GM12892 (cell line): ENCODE measurements at places on chromosomes 6 and 20.

DNA sequence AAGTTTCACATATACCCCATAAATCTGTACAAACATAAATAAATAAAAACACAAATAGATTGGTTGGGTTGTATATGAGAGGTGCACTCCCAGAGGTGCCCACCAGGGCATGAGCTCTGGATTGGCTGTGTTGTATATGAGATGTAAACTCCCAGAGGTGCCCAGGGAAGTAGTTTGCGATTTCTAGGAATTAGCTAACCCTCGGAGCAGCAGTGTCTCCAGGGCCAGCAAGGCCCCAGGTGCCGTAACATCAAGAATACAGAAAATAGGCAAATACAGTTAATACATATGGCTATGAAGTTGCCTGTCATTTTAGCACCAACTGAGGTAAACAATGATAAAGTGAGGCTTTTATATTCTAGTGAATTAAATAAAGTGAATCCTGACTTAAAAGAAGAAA, 5.4 kb upstream of the GINM1 start:
- DNase-seq = no peak

DNA sequence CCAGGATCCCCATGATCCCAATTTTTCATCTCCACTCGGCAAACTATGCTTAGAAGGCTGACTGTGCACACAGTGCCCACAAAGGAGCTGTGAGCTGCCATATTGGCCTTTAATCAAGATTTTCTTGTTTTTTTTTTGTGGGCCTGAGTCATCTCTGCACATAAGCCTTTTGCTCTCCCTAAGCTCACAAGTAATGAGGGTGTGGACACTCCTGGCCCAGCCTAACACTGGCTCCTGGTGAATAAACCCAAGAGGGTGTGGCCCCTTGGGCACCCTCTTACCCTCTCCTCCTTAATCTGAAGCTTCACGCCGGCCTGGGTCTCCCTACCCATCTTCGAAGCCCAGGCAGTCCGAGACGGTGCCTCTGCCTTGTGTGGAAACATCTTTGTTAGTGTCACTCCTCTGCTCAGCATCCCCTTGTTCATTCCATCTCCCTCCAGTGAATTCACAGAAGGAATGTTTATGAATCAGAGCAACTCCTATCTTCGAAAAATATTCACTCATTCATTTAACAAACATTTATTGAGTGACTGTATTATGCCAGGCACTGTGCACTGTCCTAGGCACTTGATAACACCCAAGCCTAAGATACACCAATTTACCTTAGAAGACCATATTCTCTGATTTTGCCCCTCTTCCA, 22.2 kb upstream of the MRPS10 start:
- no peak for DNase-seq

DNA sequence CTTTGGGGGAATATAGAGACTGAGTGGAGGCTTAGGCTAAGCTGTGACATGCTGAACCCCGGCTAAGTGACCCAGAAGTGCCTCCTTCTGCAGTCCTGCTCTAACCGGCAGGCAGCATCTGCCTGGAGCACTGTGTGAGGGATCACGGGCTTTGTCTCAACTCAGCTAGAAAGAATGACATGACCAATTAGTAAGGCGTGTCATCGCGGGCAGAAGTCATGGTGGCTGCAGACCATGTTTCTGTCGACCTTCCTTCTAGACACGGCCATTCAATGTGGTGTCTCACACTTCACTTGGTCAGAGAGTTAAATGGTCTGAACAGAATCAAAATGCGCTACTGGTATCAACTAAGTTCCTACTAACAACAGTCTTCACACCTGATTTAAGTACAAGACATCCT, 35.0 kb downstream of the HUS1B start:
- DNase-seq = no peak

GRCh38 chr6:28311139-28311823, 24.7 kb downstream of the ZSCAN31 start:
- no peak for DNase-seq

- DNase-seq = no peak
These were observed 84.3 kb upstream of the FOXO3 start for GRCh38 chr6:108476376-108476775.

DNA sequence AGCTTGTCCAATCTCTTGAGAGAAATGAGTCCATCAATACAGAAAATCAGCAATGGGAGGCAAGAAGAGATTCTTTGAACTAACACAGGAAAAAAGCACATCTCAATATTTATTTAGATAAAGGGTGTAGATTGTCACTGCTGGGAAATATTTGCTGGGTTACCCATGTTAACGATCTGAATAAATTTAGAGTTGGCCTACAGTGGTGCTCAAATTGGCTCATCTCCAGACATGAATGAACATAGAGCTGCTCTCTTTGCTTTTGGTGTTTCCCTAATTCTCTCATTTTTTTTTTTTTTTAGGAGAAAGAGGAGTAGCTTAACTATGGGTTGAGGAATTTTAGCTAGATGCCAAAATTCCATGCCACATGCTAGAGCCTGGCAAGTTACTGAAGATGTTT, 471.2 kb downstream of the PKHD1 start:
- no peak for DNase-seq

DNA sequence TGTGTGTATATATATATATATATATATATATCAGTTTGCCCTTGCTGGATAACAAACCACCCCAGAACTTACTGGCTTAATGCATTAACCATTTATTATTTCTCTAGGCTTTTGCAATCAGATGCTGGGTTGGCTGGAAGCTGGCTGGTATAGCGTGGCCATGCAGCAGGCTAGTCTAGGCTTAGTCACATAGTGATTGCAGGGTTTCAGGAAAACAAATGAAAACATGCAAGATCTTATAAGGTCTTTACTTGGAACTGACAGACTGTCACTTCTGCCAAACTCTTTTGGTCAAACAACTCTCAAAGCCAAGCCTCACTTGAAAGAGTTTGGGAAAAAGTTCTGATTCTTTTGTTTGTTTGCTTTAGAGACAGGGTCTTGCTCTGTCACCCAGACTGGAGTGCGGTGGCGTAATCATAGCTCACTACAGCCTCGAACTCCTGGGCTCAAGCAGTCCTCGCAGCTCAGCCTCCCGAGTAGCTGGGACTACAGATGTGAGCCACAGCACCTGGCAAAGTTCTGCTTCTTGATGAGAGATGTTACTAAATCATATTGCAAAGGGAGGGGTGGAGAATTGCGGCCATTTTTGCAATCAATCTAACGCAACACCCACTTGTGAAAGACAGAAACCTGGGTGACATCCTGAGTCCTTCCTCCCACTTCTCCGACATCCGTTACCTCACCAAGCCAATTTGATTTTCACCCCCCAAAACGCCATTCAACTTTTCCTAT, 74.6 kb upstream of the RNF24 start:
- no peak for DNase-seq

GRCh38 chr20:59790346-59790745, 143.1 kb downstream of the SYCP2 start:
- DNase-seq = no peak

DNA sequence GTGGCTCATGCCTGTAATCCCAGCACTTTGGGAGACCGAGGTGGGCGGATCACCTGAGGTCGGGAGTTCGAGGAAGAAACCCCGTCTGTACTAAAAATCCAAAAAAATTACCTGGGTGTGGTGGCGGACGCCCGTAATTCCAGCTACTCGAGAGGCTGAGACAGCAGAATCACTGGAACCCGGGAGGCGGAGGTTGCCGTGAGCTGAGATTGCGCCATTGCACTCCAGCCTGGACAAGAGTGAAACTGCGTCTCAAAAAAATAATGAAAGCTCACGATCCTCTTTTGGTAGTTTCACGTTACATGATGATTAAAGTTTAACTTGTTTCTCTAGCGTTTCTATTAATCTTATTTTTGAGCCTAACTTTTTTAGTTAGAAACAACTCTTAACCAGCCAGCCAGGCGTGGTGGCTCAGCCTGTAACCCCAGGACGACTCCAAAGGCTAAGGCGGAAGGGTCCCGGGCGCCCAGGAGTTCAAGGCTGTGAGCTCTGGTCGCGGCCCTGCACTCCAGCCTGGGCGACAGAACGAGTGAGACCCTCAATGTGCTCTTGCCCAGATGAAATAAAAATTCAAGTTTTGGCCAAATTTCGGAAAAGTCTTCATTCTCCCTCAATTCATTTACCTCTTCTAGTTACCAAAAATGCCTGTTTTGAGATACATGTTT, 1.2 kb upstream of the WRNIP1 start:
- no peak for DNase-seq
